ENCODE measurements at places on chromosomes 11 and 22.

- no peak for DNase-seq
Measured at GRCh38 chr11:111155021-111155420, 90.5 kb upstream of the POU2AF2 start.

DNA sequence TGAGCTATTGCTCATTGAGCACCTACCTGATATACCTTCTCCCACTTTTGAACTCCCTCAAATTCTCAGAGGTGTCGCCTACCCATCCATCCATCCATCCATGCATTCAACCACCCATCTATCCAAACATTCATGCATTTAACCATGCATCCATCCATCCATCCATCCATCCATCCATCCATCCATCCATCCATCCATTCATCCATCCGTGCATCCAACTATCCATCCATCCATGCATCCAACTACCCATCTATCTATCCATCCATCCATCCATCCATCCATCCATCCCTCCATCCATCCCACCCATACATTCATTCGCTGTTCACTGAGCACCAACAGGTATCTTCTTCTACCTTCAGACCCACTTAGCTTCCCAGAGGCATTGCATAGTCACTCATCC lies 342.8 kb downstream of the CTTN start:
- no peak for DNase-seq

DNA sequence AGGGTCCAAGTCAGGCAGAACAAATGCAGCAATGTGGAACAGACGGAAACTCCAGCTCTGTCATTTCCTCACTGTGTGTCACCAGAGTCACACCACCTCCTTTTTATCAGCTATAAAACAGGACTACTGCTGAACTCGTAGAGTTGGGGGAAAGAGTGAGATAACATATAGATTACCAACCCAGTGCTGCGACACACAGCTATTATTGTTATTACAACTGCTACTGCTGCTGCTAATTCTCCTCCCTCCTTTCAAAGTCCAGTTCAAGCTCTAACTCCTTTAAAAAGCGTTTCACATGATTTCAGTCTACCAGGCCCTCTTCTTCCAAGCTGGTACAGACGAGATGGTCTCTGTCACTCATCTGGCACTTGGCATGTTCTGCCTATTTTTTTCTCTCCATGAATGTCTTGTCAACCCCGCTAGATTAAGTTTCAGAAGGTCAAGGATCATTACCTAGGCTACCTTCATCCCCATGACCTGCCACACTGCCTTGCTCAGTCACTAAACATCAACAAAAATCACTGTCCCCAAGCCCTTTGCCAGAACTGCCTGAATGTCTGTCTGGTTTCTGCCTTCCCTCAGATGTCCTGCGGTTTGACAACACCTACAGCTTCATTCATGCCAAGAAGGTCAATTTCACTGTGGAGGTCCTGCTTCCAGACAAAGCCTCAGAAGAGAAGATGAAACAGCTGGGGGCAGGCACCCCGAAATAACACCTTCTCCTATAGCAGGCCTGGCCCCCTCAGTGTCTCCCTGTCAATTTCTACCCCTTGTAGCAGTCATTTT lies 3.7 kb upstream of the MTFP1 start:
- DNase-seq: no peak

DNA sequence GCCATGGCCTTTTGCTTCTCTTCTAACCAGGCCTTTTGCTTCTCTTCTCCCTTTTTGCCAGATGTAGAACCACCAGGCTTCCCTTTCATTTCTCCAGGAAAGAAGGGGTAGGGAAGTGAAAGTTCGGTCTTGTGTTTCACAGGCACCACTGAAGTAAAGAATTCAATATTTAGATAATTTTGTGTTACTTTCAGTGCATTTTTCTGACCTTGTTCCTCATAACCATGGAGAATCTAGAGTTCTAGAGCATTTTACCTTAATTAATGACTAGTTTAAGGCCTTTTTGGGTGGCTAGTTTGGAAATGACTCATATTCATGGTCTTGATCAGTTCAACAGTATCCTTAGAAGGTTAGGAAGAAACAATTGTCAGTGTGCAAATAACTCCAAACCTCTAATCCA lies 22.7 kb downstream of the GRAMD1B start:
- no peak for DNase-seq

- no peak for DNase-seq
Measured at GRCh38 chr11:43879789-43880639, 617 bp upstream of the ALKBH3 start.

- DNase-seq: no peak
Measured at GRCh38 chr11:26573896-26574295, 1.8 kb upstream of the MUC15 start.

- DNase-seq: no peak
Measured at GRCh38 chr22:38881464-38881871, 9.5 kb upstream of the CBX6 start.

- DNase-seq: no peak
Measured at GRCh38 chr22:40055143-40055883, 60.6 kb downstream of the FAM83F start.

GRCh38 chr11:1927026-1927847 lies 7.7 kb downstream of the TNNT3 start:
- no peak for DNase-seq
